ENCODE measurements at places on chromosomes 3 and 15.

DNA sequence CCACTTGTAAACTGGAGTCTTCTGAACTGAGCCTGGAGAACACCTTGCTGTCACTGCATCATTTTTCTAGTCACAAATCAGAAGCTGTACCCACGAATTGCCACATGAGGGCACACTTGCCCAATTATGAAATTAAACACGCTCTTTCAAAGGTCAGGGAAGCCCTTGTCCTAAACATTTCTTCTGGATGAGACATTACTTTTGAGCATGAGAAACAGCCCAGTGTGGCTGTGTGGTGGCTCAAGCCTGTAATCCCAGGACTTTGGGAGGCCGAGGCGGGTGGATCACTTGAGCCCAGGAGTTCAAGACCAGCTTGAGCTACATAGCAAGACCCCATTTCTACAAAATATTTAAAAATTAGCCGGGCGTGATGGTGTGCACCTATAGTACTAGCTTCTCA is 27.5 kb upstream of the CFAP161 start:
- DNase-seq, result peak; percentile 30

GRCh38 chr15:35559683-35560082 is 13.7 kb upstream of the DPH6 start:
- no peak for DNase-seq

GRCh38 chr3:43257850-43258249 is 28.5 kb upstream of the SNRK start:
- DNase-seq, result no peak

DNA sequence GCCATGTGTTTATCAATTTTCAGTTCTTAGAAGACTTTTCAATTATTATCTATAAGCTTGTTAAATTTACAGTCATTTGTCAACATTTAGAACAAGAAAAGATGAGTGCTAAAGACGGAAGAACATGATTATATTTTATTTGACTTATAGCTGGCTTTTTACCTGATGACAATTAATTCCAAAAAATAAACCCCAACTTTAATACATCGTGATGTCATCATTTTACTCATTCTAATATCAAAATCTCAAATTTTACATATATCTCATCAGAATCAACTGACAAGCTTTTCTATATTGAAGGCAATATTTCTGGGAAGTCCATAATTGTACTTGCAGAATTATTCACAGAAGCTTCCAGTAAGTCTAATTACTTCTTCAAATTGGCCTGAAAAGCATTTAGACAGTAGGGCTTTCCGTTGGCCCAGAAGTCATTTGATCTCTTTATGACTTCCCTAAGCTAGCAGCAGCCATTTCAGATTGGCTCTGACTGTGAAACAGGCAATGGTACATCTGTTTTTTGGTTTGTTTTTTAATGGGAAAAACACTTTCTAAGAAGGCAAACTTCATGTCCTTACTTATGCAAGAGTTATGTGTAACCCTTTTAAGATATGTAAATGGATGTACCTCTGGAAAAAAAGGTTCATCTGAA is 234.7 kb upstream of the PLSCR5 start:
- DNase-seq, result no peak

GRCh38 chr15:45522328-45523165 is at the start of gene SLC30A4:
Gene SLC30A4 (minus strand): TSS chr15:45522755. CDS start chr15:45522354, 401 bp downstream.
- peak; percentile 55 for DNase-seq

- DNase-seq, result no peak
Observed at GRCh38 chr3:153070511-153070868, 91.5 kb upstream of the RAP2B start.

DNA sequence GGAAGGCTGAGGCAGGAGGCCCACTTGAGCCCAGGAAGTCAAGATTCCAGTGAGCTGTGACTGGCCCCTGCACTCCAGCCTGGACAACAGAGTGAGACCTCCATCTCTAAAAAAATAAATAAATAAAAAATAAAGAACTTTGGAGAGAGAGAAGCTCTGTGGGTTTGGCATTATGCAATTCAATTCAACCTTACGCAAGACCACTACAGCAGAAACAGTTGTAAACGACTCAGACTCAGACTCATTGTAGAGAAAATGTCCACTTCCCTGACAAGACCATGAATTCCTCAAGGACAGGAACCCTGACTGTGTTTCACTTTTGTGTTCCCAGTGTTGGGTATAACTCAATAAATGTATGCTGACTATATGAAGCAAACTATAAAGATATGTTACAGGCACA is 90.3 kb upstream of the C3orf80 start:
- DNase-seq, result no peak

- no peak for DNase-seq
Observed at GRCh38 chr3:70179111-70179510, 133.3 kb downstream of the MDFIC2 start.

DNA sequence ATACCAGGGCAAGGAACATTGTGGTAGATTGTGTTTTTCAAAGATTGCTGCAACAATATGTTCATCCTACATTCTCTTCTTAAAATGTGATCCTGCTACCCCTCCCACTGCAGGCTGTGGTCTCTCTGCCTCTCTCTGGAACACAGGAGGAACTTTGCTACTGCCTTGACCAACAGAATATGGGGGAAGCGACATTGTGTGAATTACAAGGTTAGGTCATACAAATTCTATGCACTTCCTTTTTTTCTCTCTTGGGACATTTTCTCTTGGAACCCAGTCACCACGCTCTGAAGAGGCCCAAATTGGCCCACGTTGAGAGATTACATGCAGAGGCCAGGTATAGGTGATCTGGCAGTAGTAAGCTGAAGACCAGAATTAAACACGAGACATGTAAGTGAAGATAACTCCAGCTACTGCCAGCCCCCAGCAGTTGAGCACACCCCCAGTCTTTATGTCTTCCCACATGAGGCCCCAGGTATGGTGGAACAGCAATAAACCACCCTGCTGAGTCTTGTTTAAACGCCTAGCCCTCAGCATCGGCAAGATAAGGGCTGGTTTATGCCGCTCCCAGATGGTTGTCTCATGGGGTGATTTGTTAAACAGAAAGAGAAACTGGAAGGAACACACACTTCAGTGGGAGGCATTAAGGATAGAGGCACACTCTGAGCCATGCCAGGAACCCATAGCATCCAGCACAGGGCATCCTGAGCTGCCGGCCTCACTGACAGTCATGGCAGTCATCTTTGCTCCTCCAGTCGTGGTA is 59.9 kb downstream of the FAM43A start:
- no peak for DNase-seq

DNA sequence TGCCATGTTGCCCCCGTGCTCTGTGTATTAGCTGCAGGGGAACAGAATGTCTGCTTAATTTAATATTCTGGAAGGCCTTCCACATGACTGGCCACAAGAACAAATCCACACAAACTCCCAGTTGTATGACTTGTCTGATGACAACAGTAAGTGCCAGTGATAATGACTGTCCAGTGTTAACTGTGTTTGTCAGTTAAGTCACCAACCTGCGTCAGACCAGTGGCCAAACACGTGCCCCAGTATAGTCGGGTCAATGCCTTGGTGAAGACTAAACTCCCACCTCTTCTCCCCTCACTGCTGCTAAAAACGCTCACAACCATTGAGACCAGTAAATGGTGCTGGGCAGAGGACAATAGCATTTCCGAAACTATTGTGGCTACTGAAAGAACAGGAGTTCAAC is 9.8 kb upstream of the ATP13A5 start:
- no peak for DNase-seq

DNA sequence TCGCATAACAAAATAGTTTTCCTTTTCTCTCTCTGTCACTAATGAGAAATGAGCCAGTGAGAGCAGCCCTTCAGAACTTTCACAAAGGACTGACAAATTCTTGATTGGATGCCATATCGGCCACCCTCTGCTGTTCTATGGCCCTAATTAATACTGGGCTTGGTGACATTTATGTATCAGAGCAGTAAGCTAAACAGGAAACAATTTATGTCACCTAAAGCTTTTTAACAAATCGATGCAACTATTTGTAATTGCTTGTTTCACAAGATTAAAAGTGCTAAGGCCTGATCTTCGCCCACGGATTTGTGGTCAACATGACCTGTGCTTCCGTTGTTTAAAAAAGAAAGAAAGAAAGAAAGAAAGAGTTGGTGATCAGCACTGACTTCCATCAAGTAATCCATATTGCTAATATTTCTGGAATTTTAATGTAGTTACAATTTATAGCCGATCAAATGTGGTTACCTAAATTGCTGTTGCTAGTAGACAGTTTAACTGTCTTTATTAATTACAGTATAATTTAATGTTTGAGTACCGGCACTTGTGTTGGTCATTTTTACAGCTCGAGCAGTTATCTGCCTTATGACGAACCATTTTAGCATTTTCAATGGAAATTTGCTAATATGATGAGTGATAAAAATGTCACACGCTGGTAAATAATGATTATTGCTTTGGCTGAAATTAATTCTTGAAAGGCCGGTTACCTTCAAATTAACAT is 631.3 kb downstream of the FOXP1 start:
- DNase-seq, result no peak

- no peak for DNase-seq
Observed at GRCh38 chr15:57734860-57735259, 28.3 kb downstream of the POLR2M start.

DNA sequence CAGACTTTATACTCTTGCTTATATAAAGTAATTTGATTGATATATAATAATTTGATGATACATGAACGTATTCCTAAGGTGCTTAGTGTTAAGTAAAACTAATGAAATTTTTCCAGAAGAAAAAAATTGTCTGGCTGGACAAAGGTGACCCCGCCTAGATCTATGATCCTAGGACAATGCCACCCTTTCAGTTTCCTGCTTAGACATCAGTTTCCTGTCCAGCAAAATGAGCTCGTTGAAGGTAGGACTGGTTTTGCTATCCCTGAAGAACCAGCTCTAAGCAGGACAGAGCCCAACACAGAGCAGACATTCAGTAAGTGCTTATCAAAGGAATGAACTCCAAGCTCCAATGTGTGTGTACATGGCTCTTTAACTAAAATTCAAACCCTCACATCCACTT is 80.8 kb upstream of the SNTN start:
- DNase-seq, result no peak

GRCh38 chr15:101337976-101338375 is 42.9 kb upstream of the SNRPA1 start:
- no peak for DNase-seq

DNA sequence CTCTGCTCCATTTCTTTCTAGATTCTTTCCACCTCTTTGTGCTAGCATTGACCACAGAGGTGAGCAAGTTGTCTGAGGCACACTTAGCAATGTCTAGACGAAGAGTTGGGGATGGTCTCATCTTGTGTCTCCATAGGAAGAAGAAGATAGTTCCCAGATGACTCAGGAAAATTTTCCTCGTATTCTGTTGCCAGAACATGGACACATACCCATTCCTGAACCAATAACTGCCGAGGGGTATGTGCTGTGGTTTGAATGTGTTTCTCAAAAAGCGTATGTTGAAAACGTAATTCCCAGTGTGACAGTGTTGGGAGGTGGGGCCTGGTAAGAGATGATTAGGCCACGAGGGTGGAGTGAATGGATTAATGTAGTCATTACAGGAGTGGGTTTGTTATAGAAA is 107.5 kb upstream of the GALNT15 start:
- DNase-seq, result no peak

- DNase-seq, result no peak
Observed at GRCh38 chr3:99246010-99246654, 344.6 kb upstream of the DCBLD2 start.

DNA sequence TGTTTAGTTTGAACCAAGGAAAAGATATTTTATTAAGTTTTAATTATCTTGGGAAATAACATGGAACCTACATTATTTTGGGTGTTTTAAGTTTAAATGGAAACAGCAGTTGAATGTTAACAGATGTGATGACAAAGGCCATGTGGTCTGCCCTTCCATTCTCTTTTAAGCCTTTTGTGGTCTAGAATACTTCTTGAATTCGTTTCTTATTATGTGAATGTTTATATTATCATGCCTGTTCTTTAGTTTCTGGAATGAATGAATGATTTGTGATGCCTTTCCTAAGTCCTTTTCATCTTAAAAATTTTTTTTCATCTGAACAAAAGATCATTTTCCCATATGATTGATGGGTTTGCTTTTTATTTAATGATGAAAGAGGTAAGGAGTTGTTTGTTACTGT is 44.6 kb downstream of the SNRK start:
- no peak for DNase-seq

DNA sequence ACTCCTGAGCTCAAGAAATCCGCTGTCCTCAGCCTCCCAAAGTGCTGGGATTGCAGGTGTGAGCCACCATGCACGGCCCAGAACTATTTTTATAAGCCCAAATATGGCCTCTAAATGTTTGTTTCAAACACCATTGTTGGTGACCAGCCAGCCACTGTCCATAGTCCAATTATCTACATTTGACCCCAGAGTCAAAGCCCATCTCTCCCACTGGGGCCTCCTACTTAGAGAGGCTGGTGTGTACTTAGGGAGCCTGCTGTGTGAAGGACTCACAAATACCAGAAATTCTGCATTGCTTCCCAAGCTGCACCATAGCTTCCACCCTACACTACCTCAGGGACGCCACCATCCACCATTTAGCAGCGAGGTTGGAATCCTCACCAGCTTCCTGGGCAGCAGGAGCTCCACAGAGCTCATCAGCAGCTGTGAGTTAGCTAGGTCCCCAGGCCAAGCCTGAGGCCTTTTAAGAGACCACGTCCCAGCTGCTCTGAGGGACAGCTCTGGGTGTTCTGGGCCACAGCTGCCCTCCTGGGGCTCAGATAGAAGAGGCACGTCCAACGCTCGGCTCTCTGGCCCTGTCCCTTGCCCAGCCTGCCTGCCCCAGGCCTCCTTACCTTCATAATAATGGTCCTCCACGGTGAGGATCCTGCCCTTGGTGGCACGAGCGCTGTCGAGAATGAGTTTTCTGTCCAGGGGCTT is 29.5 kb downstream of the TKT start:
- no peak for DNase-seq

DNA sequence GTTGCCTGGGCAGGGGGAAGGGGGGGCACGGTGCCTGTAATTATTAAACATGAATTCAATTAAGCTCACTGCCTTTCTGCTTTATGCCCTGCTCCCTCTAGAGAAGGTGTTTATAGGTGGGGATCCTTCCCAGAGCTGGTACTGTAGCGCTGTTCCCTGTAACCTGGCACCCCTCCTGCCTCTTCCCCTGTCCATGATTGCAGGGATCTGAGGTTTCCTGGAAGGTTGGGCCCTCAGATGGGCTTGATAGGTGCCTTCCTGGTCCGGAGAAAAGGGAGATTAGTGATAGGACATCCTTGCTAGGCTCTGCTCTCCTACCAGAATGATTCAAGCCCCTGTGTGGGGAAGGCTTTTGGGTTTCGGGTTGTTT is 2.1 kb upstream of the FAM131A start:
- no peak for DNase-seq

GRCh38 chr3:102255736-102256135 is 179.1 kb upstream of the ZPLD1 start:
- DNase-seq, result no peak

DNA sequence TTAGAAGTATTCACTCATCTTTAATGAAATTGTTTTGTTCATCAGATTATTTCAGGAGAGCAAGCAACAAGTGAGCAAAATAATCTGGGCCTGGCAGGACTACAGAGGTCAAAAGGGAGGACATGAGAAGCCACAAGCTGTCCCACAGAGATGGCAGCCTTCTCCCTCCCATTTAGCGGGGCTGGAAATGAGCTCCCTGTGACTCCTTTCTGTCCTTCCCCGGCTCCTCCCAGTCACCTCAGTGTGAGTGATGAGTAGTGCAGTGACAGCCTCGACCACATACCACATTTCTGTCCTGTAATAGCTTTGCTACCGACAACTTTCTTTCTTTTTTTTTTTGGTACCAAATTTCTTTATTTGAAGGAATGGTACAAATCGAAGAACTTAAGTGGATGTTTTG is 38.0 kb downstream of the RAB7A start:
- DNase-seq, result no peak

- no peak for DNase-seq
Observed at GRCh38 chr15:56102441-56102840, 109.0 kb upstream of the NEDD4 start.
